ENCODE measurements at places on chromosomes 12 and 14.

DNA sequence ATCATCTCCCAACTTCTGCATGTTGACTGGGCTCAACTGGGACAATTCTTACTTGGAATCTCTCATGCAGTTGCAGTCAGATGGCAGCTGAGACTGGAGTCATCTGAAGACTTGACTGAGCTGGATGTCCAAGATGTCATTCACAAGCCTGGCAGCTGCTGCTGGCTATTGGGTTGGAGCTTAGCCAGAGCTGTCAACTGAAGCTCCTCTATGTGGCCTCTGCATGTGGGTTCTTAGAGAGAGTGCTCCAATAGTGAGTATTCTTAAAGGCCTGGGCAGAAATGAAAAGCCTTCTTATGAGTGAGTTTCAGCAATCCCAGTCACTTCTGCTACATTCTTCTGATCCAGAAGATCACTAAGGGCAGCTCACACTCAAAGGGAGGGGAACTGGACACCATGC is 440.9 kb downstream of the LRIG3 start:
- DNase-seq = no peak

DNA sequence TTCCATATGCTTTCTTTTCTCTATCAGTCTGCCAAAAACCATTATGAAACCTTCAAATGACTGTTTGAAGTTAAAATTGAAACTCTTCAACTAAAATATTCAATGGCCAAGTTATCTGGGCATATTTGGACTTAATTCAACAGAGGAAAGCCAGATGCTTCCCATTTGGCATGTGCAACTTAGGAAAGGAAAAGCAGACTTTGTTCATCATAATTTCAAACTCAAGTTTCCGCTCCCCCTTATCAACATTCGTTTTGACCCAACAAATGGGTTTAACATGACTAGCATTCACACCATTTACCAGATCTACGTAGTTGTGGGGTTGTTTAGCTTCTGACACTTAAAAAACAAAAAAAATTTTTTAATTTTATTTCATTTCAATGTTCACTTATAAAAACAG is 75.7 kb downstream of the PLEKHG7 start:
- DNase-seq = no peak

DNA sequence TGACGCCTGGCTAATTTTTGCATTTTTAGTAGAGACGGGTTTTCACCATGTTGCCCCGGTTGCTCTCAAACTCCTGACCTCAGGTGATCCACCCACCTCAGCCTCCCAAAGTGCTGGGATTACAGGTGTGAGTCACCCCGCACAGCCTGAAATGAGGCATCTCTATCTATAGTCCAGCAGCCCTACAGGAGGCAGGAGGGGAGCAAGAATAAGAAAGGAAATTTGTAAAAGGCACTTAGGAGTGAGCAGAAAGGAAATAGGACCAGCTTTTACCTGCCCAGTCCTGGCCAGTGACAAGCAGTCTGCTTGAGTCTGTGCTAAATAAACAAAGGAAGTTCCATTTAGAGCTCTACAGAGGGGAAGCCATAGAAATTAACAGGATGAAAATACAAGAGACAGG is 15.0 kb upstream of the PSMA6 start:
- no peak for DNase-seq

DNA sequence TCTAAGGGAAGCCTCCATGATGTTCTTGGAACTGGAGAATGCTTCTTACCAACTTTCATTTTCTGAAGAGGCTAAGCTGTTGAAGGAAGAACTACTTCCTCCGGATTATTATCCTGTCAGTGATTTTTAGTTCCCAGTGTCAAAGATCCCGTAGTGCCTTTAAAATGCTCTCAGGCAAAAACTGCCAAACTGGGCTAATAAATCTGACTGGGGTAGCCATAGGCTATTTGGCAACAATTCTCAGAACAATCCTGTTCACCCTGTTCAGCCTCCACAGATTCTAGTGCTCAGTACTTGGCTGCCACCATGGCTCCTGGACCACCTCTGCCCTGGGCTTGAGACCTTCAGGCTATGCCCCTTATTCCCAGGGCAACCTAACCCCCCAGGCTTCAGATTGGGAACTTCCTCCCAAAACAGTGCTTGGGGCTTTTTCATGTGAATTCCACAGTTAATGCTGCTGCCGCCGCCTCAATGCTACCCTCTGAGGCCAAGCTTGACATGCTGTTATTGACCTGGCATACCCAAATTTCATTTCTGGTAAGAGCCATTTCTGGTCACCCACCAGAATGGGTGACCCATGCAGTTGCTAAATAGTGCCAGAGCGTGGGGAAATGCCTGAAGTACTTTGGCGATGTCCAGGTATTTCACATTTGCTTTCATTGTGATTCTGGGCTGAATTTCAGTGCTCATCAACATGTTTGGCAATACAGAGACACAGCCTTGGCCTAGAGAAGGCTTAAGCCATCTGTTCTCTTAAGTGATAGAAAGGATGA is 110.0 kb upstream of the ARHGAP5 start:
- DNase-seq = no peak

DNA sequence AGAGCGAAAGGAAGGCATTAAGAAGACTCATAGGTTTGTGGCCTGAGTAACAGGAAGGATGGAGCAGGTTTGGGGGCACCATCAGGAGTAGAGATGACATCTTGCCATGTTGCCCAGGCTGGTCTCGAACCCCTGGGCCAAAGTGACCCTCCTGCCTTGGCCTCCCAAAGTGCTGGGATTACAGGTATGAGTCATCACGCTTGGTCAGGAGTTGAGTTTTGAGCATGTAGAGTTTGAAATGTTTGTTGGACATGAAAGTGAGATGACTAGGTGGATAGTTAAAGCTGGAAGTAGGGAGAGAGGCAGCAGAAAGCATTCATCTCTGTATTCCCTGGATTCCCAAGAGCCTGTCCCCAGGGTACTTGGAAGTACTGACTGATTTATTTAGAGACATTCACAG is 112.6 kb downstream of the ERC1 start:
- DNase-seq = no peak

- no peak for DNase-seq
These were observed at the start of gene MYF5 for GRCh38 chr12:80716696-80717469. TSS of gene MYF5 (plus strand) at chr12:80716912. CDS start at chr12:80717064, 152 bp downstream.

Measured in activated naive CD8-positive, alpha-beta T cell treated with anti-CD3 and anti-CD28 coated beads, Interleukin-2, amount 50 U/mL, for 16 hours (primary cell).